Stimulated activated CD8-positive, alpha-beta memory T cell treated with anti-CD3 and anti-CD28 coated beads, Interleukin-4, amount 100 ng/mL, for 1 hour (primary cell): ENCODE measurements at places on chromosomes 3 and 15.

DNA sequence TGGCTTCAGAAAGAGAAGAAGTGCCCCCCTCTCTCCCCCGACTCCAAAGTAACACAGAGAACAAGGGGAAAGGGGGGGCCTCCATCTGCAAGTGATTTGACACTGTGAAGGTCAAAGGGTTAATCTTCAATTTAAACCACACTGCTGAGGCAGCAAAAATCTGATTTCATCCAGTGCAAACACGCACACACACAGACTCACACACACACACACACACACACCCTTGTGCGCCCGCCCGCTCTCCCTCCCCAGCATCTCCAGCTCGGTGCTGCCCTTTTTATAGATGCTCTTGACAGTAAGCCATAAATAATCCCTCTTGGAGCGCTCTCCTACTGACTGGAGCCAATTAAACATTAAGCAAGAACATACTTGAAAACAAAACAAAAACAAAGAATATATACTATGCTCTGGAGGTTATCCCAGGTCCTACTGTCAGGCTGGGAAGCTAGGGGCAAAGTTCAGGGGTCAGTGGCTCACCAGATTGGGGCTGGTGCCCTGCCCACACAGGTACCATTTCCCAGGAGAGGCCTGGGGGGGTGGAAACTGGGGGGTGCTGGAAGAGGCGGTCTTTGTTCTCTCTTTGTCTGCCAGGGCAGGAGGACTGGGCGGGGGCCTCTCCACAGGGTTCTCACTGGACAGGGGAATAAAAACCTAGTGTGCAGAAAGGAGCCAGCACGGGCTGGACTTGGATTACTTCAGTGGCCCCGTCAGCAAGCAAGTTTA lies 16.3 kb downstream of the BMF start:
- DNase-seq, result no peak

GRCh38 chr3:178743297-178743696 lies 207.1 kb downstream of the KCNMB2 start:
- no peak for DNase-seq

DNA sequence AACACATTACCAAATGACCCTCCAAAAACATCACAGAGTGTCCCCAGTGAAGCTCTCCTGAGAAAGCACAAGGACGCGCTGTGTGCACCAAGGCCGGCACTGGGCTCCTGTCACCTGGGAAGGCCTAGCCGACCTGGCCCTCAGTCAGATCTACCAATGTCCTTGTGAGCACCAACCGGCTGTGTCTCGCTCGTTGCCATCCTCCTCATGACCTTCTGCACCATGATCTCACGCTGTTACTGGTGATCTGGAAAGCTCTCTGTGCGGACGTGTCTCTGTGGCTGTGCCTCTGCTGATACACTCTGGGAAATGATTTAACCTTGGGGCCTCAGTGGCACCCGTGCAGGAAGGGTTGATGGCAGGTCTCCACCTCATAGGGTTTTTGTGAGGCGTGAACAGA lies 24.2 kb downstream of the ZXDC start:
- no peak for DNase-seq

- peak; percentile 17 for DNase-seq
Observed at GRCh38 chr3:122572940-122573412, 4.5 kb upstream of the PARP15 start.

GRCh38 chr3:99777708-99778107 lies 40.0 kb upstream of the CMSS1 start:
- no peak for DNase-seq

- DNase-seq, result peak; percentile 96
Observed at GRCh38 chr3:47282424-47283192, at the start of the genes KIF9 and KLHL18. KIF9 (minus strand) TSS chr3:47282799; CDS start chr3:47277374, 5,425 bp downstream. KLHL18 (plus strand) TSS chr3:47282944; CDS start chr3:47282966, 22 bp downstream.

GRCh38 chr15:29435811-29436210 lies 166.2 kb upstream of the NSMCE3 start:
- DNase-seq, result no peak

DNA sequence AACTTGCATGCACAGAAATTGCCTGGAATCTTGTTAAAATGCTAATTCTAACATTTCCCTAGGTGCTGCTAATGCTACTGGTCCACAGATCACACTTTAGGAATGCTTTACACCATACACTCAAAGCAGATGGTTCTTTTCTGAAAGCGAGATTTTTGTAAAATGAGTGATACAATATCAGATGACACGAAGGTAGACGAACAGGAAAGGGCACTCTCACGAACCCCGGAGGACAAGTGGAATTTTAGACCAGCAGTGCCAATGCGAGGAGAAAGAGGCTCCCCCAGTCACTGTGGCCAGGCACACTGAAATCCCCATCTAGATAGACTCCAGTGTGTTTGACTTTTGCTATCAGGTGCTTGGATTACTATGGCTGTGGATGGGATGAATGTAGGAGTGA lies 21.0 kb downstream of the FAIM start:
- no peak for DNase-seq

DNA sequence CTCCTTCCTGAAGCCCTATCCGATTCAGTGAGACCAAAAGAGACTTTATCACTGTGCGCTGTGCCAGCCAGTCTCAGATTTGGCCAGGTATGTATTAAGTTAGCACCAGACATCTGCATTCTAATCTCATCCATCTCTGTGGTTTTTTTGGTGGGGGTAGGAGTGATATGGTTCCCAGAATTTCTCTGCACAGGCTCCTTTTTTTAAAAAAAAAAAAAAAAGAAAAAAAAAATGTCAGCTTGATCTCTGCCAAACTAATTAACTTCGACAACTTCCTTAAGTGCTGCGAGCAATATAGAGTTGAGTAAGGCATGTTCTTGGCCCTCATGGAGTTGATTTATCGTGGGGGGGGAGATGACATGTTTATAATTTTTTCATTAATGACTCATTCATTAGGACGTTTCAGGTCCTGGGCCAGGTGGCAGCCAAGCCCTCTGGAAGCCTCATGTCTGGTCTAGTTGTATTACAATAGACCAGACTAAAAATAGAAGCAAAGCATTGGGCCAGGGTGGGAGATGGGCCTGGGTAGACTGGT lies 12.9 kb downstream of the SLCO3A1 start:
- no peak for DNase-seq

- no peak for DNase-seq
Observed at GRCh38 chr3:177676148-177676547, 478.9 kb upstream of the TBL1XR1 start.

DNA sequence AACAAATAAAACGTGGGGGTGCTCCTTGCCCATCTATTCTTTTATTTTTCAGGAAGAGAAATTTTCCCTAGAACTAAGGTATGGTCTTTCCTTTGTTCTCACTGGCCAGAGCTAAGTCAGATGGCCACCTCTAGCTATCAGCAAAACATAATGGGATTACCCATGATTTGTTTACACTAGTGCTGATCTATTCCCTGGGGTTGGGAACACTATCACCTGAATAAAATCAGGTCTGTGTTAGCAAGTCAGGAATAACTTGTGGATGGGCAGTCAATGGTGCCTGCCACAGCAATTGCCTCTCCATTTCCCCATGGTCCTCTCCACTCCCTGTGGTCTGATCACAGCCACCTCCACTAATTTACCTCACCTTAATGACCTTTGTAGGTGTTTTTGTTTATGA lies 181.7 kb upstream of the CADPS start:
- no peak for DNase-seq

DNA sequence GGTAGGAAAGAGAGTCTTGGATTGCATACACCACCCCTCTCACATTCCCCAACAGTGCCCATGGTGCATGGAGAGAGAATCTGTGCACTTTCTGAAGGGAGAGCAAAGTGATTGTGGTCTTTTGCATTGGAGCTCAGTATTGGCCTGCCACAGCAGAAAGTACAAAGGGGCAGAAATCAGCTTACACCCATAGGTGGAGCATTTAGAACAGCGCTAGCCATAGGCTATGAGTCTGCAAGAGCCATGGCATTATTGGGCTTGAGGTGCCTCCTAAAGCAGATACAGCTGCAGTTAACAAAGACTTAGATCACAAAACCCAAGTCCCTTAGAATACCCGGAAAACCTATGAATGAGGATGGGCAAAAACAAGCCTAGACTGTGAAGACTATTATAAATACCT lies 21.8 kb downstream of the SI start:
- no peak for DNase-seq

DNA sequence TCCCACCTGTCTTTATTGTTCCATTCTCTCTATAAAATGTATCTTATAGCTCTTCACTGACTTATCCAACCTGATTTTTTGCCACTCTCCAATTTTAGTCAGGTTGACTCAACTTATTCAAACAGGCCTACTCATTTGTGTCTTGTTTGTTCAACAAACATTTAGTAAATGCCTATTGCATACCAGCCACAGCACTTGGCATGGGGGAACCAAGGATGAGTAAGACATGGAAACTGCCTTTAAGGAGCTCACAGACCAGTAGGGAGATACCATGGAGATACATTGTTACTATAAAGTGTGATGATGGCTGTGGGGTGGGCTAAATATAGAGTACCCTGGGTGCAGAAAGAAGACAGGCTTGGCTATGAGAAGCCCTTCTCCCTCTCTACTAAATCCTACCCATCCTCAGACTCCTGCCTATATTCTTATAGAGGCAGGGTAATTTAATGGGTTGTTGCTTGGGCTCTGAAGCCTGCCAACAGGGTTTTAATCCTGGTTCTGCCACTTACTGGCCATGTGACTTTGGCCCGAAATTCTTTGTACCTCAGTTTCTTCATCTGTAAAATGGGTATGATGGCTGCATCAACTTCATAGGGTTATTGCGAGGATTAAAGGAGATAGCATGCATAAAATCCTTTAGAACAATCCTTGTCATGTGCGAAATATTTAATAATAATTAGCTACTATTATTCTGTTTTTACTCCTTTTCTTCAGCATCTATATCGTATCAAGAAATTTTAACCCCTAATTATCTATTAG lies 348.5 kb upstream of the UMPS start:
- no peak for DNase-seq

DNA sequence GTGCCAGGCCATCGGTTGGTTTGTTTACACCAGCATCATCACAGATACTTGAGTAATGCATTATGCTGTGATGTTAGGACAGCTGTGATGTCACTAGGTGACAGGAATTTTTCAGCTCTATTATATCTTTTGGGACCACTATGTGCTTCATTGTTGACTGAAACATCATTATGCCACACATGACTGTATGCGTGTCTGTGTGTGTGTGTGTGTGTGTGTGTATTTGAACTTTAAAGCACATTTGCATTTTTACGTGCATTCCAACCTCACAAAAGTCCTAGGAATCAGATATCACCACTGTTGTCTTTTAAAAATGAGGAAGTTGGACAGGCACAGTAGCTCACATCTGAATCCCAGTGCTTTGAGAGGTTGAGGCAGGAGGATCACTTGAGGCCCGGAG lies 223.0 kb downstream of the TBL1XR1 start:
- no peak for DNase-seq

DNA sequence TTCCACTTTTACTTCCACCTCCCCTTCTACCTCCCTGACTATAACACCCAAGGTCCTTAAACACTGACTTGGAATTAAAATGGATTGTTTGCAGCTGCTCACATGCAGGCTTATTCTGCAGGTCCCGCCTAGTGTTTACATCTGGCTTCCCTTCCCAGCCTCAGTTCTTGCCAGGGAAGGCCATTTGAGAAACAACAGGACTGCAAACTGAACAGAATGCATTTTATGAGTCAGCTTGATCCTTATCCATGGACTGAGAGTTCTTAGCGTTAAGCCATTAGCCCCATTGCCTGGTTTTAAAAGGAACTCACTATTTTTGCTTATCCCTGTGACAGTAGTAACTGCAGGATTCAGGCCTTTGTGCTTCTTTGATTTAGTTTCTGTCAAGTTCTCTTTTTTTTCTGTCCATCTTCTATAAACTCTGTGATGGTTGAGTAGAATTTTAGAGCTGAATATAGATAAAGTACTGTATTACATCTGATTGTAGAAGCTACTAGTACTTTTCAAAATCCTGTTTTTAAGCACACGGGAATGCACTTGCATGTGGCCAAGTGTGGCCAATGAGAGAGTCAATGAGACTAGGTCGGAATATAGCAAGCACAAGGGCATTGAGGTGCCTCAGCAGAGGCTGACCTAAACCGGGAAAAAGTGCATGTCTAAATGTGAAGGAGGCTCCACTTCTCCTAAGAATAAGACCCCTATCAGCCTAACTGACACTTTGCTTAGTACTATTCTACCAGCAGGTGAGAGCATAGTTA lies 106.4 kb downstream of the TUSC7 start:
- DNase-seq, result no peak
